Ascending aorta (tissue), 2 donors: ENCODE measurements at places on chromosomes 2 and 18. TPM values are rescaled to one million over a fixed set of nuclear protein-coding genes. Genes with fewer than 3 reads are reported as not detected.
A peak's percentile ranks its signal among the peaks of the same experiment; 100 is the strongest.

ADRA2B gene
- total RNA-seq: 9.4 TPM

- DNase-seq: no peak
These were observed 33.6 kb downstream of the KIDINS220 start for GRCh38 chr2:8803658-8804379.

DNA sequence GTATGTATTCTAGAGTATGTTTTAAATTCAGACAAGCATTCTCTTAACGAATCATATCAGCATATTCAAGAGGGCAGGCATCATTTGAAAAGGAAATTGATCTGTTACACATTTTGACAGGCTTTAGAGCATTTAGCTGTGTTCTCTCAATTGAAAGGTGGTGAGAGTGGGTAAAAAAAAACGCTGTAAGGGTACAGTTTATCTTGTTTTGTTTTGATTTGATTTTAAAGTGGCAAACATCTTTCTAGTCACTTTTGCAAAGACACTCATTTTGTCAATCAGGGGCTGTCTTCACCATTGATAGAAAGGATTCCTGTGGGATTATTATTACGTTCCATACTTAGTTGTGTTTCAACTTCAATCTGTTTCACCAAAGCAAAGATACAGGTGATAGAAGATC, 2.2 kb downstream of the CDH19 start:
- DNase-seq: no peak

- DNase-seq: no peak
These were observed 201.0 kb downstream of the PMAIP1 start for GRCh38 chr18:60100778-60101177.

DNA sequence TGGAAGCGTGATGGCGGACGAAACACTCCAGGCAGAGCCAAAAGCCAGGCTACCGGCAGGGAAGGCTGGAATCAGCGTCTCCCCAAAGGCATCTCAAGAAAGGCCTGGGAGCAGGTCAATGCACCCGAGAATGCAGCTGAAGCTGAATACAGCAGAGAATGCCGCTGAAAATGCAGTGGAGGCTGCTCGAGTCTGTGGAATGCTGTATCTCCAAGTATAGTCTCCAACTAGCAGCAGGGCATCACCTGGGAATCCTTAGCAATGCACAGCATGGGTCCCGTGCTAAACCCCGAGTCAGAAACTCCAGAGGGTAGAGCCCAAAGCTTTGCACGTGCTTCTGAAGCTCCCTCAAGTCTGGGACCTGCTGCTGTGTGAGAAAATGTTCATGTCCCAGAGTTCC, 191.1 kb upstream of the ALKAL2 start:
- no peak for DNase-seq

- DNase-seq: peak; percentile 82
These were observed 44.8 kb downstream of the SETBP1 start for GRCh38 chr18:44725300-44726058.

DNA sequence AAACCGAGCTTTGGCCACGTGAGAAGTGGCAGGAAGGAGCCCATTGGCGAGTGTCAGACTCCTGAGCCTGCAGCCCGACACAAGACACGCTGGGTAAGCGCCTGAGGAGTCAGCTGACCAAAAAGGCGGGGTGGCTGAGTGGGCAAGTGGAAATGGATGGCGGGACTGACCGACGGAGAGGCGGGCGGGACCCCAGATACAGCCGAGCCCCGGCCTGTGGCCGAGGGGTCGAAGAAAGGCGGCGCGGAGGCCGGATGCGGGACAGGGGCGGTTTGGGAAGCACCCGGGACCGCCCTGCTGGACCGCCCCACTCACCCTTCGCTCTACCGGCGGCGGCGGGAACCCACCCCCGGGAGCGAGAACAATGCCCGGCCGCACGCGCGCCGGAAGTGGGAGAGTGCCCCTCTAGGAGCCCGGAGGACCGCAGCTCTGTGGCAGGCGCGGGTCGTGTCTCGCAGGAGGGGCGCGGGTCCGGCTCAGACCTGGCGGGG, 22.8 kb downstream of the ZSCAN30 start:
- DNase-seq: peak; percentile 28

- no peak for DNase-seq
These were observed 503.7 kb downstream of the ADCYAP1 start for GRCh38 chr18:1408376-1408775.

- DNase-seq: no peak
These were observed 48.3 kb downstream of the TNS1 start for GRCh38 chr2:217954469-217954868.

DNA sequence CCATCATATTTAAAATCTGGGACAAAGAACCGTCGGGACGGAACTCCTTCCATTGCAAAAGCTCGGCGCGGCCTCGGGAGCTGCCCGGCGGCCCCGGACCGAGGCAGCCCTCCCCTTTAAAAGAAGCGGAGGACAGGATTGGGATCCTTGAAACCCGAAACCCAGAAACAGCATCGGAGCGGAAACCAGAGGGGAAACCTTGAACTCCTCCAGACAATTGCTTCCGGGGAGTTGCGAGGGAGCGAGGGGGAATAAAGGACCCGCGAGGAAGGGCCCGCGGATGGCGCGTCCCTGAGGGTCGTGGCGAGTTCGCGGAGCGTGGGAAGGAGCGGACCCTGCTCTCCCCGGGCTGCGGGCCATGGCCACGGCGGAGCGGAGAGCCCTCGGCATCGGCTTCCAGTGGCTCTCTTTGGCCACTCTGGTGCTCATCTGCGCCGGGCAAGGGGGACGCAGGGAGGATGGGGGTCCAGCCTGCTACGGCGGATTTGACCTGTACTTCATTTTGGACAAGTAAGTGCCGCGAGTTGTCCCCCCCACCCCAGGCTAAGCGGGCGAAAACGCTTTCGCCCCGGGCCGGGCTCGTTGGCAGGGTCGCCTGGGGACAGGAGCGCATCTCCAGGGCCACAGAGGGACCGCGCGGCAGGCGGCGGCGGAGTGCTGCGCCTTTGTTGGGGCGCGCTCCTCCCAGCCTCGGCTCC, at the start of gene ANTXR1:
TSS of gene ANTXR1 (plus strand) at position 38 of the 698 bp plus-strand sequence. CDS start at position 359, 321 bp downstream.
- peak; percentile 78 for DNase-seq

DNA sequence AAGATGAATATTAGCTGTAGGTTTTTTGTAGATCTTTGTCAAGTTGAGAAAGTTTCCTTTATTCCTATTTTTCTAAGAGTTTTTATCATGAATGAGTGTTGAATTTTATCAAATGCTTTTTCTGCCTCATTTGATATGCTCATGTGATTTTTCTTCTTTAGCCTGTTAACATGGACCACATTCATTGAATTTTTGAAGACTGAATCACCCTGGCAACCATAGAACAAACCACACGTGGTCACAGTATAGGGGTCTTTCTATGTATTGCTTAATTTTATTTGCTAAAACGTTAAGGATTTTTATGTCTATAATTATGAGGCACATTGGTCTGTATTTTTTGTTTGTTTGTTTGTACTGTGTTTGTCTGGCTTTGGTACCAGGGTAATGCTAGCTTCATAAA, 201.7 kb upstream of the CWC22 start:
- no peak for DNase-seq

- no peak for DNase-seq
These were observed 18.4 kb upstream of the VIT start for GRCh38 chr2:36677996-36678605.

DNAH7 gene
- total RNA-seq: 0.21 TPM

GRCh38 chr2:41942278-41942677, 105.5 kb upstream of the PKDCC start:
- no peak for DNase-seq

- DNase-seq: no peak
These were observed 12.9 kb downstream of the SAG start for GRCh38 chr2:233320470-233320869.

TTC32 gene
- not detected for total RNA-seq

DNA sequence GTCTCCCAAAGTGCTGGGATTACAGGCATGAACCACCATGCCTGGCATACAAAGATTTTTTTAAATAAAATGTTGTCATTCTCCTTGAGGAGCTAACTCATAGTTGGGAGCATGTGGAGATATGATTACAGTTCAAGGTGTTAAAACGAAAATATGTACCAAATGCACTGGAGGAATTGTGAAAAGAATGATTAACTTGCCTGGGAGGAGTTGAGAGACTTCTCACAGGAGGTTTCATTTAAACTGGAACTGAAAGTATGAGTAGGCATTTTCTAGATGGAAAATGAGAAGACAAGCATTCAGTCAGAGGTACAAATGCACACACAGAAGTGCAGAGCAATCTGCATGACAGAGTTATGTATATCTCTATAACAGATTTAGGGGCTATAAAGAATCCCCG, 126.6 kb upstream of the PDE1A start:
- no peak for DNase-seq

- DNase-seq: no peak
These were observed 458.5 kb downstream of the MTX2 start for GRCh38 chr2:176727696-176728095.

ALPG gene
- not detected for total RNA-seq

- no peak for DNase-seq
These were observed 944 bp downstream of the RAB3GAP1 start for GRCh38 chr2:135052997-135053474.

SATB2 gene
- 1.2 TPM for total RNA-seq

CNOT11 gene
- total RNA-seq: 32.5 TPM

MYCN gene
- total RNA-seq: not detected

SRD5A2 gene
- not detected for total RNA-seq
